ENCODE measurements at places on chromosomes 16 and 17.

DNA sequence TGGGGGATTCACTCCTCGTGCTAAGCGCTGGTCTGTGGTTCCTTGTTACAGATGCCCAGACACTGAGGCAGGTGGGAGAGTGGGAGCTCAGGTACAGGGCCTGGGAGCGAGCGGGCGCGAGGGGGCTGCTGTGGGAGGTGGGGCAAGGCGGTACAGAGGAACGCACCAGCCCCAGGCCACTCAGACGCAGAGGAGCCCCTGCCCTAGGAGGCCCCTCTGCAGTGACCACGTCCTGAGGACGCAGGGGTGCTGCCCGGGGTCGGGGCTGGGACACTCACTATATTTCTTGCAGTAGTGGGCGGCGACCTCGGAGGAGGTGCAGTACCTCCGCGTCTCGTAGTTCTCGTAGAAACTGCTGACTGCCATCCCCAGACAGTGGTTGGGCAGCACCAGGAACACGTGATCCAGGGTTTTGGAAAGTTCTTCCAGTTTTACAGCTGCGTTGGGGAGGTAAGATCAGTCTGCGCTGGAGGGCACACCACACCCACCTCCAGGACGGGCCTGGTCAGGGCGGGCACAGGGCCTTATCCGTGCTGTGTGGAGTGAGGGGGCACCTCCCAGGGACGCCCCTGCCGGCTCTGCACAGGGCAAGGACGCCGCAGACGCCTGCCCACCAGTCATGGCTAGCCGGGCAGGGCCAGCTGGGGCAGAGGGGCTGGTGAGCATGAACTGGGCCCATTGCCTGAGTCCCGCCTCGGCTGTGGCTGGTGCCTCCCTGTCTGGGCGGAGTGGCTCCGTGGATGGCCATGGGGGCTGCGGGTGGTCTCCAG is 16.3 kb upstream of the RNPS1 start:
- ATAC-seq, result no peak

- no peak for ATAC-seq
Observed at GRCh38 chr17:71114911-71115668, 945.8 kb downstream of the KCNJ2 start.

- no peak for ATAC-seq
Observed at GRCh38 chr17:82387705-82388106, 16.1 kb downstream of the UTS2R start.

GRCh38 chr16:19417640-19418039 is at the start of gene TMC5:
Gene TMC5 (plus strand): TSS chr16:19417883. CDS start chr16:19440039, 22,156 bp downstream.
- no peak for ATAC-seq

GRCh38 chr17:34883106-34884000 is 77.9 kb downstream of the CCT6B start:
- ATAC-seq, result no peak

- no peak for ATAC-seq
Observed at GRCh38 chr17:73553311-73553710, 90.9 kb downstream of the SDK2 start.

GRCh38 chr16:19882646-19883045 is 2.0 kb downstream of the GPRC5B start:
- no peak for ATAC-seq

DNA sequence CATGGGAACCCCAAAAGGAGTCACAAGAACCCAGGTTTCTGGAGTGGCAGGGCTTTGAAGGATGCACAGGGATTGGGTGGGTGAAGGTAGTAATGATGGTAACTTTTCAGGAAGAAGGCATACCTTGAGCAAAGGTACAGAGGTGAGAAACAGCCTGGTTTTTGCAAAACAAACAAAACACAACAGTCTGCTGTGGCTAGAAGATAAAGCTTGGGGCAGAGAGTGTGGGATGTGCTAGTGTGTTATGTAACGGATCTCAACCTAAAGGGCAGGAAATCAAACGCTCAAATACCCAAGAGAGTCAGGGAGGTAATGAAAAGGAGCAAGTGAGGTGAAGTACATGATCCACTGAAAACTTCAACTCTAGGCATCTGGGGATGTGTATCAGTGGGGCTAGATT is 4.6 kb downstream of the PTGES3L start:
- ATAC-seq, result no peak

- ATAC-seq, result no peak
Observed at GRCh38 chr17:81334987-81335772, 40.1 kb upstream of the SLC38A10 start.

- no peak for ATAC-seq
Observed at GRCh38 chr16:55597928-55598327, 31.4 kb downstream of the CAPNS2 start.

GRCh38 chr16:48194828-48195556 is 39.2 kb upstream of the ABCC12 start:
- no peak for ATAC-seq

GRCh38 chr16:85524365-85524629 is 88.8 kb upstream of the GSE1 start:
- no peak for ATAC-seq

GRCh38 chr16:48366165-48367093 is 18.8 kb downstream of the SIAH1 start:
- peak; percentile 74 for ATAC-seq

DNA sequence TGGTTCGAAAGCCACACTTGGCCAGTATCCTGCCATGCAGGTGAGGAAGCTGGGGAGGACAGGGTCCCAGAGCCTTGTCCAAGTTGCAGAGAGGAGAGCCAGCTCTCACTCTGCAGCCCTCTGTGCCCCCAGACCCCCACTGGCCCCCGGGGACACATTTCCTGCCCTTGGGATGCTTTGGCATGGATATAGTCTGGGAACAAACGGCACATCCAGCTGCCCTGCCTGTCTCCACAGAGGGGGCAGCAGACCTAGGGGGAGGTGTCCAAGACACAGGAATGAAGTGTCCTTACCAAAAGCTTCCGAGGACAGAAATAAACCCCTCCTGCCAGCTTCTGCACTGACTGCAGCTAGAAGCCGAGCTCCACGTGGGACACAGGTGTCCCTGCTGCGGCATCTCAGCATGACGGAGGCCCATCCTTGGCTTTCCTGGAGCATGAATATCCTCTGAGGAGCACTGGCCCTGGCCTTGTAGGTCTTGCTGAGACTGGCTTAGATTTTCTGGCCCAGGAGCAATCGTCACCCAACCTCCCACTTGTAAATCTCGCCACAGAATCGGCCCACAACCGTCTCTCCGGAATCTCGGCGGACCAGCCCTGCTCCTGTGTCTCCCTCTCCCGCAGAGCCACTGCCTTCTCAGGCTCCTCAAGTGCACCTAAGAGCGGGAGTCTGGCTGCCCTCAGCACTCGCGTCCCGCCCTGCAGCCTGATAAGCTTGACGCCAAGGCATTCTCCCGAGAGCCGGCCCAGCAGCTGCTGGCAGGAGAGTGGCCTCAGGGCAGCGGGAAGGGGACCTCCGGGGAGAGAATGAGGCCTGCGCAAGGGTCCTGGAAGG is 1.1 kb upstream of the CAPN15 start:
- ATAC-seq, result peak; percentile 34

DNA sequence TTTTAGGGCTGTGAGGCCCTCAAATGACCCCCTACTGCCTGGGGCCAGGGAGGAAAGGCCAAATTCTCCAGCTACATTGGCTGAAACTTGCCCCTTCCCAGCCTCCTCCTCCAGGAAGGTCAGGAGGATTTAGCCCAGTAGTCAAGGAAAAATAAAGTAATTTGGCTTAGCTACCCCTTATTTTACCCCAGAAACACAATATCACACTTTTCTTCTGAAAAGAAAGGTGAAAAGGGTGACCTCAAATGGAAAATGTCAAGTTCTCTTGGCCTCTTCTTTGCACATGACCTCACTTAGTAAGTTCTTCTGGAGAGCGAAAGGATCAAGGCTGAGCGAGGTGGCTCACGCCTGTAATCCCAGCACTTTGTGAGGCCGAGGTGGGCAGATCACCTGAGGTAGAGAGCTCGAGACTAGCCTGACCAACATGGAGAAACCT is 8.0 kb upstream of the JUP start:
- no peak for ATAC-seq
